ENCODE measurements at places on chromosomes 6 and 20. TPM values are rescaled to one million over a fixed set of nuclear protein-coding genes. Genes with fewer than 3 reads are reported as not detected.

Gene DSP
- total RNA-seq: 48.9 TPM

DNA sequence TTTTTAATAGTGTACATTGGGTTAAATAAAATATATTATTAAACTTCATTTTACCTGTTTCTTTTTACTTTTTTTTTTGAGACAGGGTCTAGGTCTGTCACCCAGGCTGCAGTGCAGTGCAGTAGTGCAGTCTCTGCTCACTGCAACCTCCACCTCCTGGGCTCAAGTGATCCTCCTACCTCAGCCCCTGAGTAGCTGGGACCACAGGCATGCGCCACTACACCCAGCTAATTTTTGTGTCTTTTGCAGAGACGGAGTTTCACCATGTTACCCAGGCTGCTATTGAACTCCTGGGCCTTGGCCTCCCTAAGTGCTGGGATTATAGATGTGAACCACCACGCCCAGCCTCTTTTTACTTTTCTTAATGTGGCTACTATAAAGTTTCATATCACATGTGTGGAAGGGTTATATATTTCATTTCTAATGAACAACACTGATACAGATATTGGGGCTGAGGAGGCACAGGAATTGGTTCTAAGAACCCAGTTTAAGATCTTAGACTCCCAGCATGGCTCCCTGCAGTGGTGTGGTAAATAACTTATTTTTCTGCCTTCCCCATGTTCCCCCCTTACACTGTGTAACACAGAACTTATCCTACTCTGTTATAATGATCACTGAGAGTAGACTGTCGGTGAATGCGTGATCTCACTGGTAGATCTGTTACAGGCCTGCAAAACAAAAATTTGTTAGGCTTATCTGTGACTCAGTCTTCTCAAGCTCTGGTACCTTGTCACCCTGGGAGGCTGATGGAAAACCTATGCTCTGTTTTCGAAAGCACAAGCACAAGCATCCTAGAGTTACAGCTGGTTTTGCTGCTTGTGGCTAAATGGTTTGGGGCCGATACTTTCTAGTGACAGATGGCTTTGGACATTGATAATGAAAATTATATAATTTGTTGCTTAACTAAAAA is 5.8 kb upstream of the ATXN1 start:
- H3K4me3 ChIP-seq: no peak overlapping the region
- H3K36me3 ChIP-seq: no peaks in the 10 kb centered on the region
- no peaks in the 10 kb centered on the region for H3K27me3 ChIP-seq

- no peaks in the 10 kb centered on the region for H3K27me3 ChIP-seq
- no peaks in the 10 kb centered on the region for H3K4me1 ChIP-seq
- H3K27ac ChIP-seq: no peak overlapping the region
- no peak for DNase-seq
- H3K36me3 ChIP-seq: no peaks in the 10 kb centered on the region
Measured at GRCh38 chr20:24785141-24786110, 163.6 kb upstream of the CST7 start.

Gene MAP7
- 51.1 TPM for total RNA-seq

Gene BPIFA1
- not detected for total RNA-seq

Gene MAP3K5
- 1.6 TPM for total RNA-seq

GRCh38 chr6:139256087-139256486 is 35.7 kb downstream of the TXLNB start:
- no peaks in the 10 kb centered on the region for H3K4me1 ChIP-seq
- H3K27me3 ChIP-seq: no peaks in the 10 kb centered on the region
- no peaks in the 10 kb centered on the region for H3K36me3 ChIP-seq
- DNase-seq: no peak
- no peak overlapping the region for H3K4me3 ChIP-seq
- H3K27ac ChIP-seq: no peak overlapping the region

DNA sequence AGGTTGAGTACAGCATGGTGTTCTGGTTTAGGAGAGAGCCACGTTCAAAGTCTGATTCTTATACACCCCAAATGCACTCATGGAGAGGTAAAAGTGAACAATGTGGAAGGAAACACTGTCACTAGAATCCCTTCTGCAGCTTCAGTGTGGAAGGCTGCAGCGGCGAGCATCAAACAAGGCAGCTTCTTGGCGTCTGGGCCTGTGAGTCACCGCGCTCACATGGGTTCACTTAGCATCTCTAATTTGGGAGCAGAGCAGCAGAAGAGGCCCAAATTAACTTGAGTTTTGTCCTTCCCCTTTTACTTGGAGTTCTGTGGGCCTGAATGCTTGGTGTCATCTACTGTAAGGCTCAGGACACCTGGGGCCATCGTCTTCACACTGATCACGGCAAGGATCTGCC is 10.9 kb upstream of the E2F1 start:
- H3K4me1 ChIP-seq: no peaks in the 10 kb centered on the region
- H3K27ac ChIP-seq: no peak overlapping the region
- no peak overlapping the region for H3K4me3 ChIP-seq
- no peaks in the 10 kb centered on the region for H3K27me3 ChIP-seq
- H3K36me3 ChIP-seq: peaks cover 12% of the 10 kb centered on the region

Gene PPP1R14C
- total RNA-seq: 0.37 TPM

DNA sequence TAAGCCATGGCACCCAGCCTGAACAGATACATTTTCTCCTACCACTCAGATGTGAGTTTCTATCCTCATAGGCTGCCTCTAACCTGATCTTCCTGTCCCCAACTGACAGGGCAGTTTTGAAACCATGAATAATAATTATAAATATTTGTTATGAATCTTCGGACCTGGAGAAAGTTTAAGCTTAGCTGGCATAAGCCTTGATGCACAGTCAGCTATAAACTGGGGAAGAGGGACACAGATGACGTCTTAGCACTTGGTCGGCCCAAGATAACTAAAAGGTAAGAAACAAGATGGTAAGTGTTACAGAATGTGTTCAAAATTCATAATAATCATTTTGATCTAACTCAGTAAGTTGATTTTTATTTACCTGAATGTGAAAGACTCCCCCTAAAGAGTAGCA is 8.1 kb downstream of the ZKSCAN4 start:
- no peak overlapping the region for H3K27ac ChIP-seq
- H3K27me3 ChIP-seq: no peaks in the 10 kb centered on the region
- H3K36me3 ChIP-seq: peaks cover 39% of the 10 kb centered on the region
- no peak overlapping the region for H3K4me3 ChIP-seq
- H3K4me1 ChIP-seq: no peaks in the 10 kb centered on the region

DNA sequence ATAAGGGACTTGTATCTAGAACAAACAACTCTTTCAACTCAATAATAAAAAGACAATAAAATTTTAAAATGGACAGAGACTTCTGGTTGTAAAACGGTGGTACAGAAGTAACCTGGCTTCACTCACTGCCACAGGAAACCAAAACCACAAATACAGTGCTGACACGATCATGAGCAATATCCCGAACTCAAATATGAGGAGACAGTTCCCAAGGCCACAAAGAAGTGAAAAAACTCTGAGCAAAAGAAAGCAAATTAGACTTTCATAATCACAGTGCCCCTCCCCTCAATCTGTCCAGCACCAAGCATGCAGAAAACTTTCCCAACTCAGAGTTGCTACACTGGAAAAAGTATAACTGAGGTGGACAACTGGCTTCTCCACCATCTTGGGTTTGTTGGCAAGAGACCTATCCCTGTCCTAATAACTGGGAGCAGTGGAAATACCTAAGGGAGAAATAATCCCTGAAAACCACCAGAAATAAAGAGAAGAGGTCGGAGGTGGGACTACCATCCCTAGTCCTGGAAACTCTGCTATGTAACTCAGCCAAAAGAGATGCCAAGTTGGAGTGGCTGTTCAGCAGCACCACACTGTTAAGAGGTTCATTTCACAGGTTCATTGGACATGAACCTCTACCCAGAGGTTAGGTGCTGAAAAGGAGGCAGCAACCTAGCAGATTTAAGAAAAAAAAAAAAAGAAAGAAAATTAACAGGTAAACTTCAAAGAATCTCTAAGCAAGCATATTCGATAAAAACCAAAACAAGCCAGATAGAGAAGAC is 55.5 kb downstream of the REV3L start:
- H3K36me3 ChIP-seq: no peaks in the 10 kb centered on the region
- no peaks in the 10 kb centered on the region for H3K27me3 ChIP-seq
- no peak overlapping the region for H3K4me3 ChIP-seq
- H3K4me1 ChIP-seq: no peaks in the 10 kb centered on the region
- no peak overlapping the region for H3K27ac ChIP-seq

Gene DCDC2
- total RNA-seq: 0.57 TPM

Gene FAM83B
- total RNA-seq: 5.7 TPM

Gene SAMD5
- 0.29 TPM for total RNA-seq

Gene OR12D3
- total RNA-seq: not detected

Gene SIRPA
- total RNA-seq: 6.0 TPM

- H3K4me1 ChIP-seq: peaks cover 4% of the 10 kb centered on the region
- no peak overlapping the region for H3K27ac ChIP-seq
- H3K36me3 ChIP-seq: no peaks in the 10 kb centered on the region
- H3K4me3 ChIP-seq: no peak overlapping the region
Measured at GRCh38 chr6:106124015-106124414, 37.9 kb downstream of the PRDM1 start.

Gene NKAIN4
- 20.9 TPM for total RNA-seq

Gene SLC44A4
- 3.3 TPM for total RNA-seq

Gene TRIM10
- 0.09 TPM for total RNA-seq

DNA sequence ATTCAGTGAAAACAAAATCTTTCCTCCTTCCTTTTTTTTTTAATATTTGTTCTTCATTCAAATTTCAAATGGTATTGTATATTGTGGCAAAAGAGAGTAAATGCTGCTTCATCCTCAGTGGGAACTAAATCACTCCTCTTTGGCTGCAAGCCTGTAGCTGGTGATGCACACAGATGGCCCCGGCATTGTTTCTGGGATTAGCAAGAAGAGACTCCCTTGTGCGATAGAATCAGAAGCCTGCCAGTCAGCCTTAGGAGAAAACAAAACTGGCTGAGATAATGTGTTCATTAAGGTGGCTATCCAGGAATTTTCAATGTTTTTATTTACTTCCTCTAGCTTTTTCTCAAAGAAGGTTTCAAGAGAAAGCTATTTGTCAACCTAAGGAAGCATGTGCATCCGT is 20.7 kb upstream of the ELOVL2 start:
- no peak overlapping the region for H3K27ac ChIP-seq
- H3K4me3 ChIP-seq: no peak overlapping the region
- H3K27me3 ChIP-seq: no peaks in the 10 kb centered on the region
- H3K36me3 ChIP-seq: no peaks in the 10 kb centered on the region

Gene RAMACL
- total RNA-seq: 0.29 TPM

Gene NKX2-4
- 0.15 TPM for total RNA-seq

DNA sequence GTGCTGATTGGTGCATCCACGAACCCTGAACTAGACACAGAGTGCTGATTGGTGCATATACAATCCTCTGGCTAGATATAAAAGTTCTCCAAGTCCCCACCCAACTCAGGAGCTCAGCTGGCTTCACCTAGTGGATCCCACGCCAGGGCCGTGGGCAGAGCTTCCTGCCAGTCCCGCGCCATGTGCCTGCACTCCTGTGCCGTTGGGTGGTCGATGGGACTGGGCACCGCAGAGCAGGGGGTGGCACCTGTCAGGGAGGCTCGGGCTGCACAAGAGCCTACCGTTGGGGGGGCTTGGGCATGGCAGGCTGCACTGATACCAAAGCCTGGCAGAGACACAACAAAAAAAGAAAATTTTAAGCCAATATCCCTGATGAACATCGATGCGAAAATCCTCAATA is 185.4 kb upstream of the ASCC3 start:
- H3K4me1 ChIP-seq: no peaks in the 10 kb centered on the region
- no peaks in the 10 kb centered on the region for H3K27me3 ChIP-seq
- H3K4me3 ChIP-seq: no peak overlapping the region
- H3K36me3 ChIP-seq: 0 out of 2 replicates have a peak, but pooled peaks cover 3% of the 10 kb centered on the region
- H3K27ac ChIP-seq: no peak overlapping the region

GRCh38 chr6:104943781-104944180 is 13.1 kb upstream of the LIN28B start:
- no peak for DNase-seq
- H3K4me1 ChIP-seq: no peaks in the 10 kb centered on the region
- H3K36me3 ChIP-seq: no peaks in the 10 kb centered on the region
- H3K27me3 ChIP-seq: no peaks in the 10 kb centered on the region
- H3K4me3 ChIP-seq: no peak overlapping the region

Gene TFB1M
- total RNA-seq: 31.5 TPM

Gene MAFB
- 1.0 TPM for total RNA-seq

GRCh38 chr6:17098538-17098937 is 3.3 kb upstream of the STMND1 start:
- H3K36me3 ChIP-seq: no peaks in the 10 kb centered on the region
- no peak for DNase-seq
- peaks cover 15% of the 10 kb centered on the region for H3K27me3 ChIP-seq
- H3K4me3 ChIP-seq: no peak overlapping the region
- no peak overlapping the region for H3K27ac ChIP-seq

Gene MUC21
- not detected for total RNA-seq

Gene SLC4A11
- total RNA-seq: 29.4 TPM

Data from H9 (cell line).